ENCODE measurements at places on chromosomes 2 and 18.

DNA sequence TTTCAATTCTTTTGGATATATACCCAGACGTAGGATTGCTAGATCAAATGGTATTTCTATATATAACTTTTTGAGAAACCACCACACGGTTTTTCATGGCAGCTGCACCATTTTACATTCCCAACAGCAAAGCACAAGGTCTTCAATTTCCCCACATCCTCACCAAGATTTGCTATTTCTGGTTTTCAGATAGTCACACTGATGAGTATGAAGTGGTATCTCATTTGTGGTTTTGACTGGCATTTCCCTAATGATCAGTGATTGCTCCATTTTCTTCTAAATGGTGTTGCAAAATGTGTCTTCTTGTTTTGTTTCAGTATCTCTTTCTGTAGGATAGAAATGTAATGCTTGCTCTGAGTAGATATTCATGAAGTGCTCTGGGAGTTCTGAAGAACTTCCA is 52.0 kb downstream of the ANKRD44 start:
- no peak for DNase-seq

GRCh38 chr2:23427350-23427749 is 42.4 kb downstream of the KLHL29 start:
- no peak for DNase-seq

DNA sequence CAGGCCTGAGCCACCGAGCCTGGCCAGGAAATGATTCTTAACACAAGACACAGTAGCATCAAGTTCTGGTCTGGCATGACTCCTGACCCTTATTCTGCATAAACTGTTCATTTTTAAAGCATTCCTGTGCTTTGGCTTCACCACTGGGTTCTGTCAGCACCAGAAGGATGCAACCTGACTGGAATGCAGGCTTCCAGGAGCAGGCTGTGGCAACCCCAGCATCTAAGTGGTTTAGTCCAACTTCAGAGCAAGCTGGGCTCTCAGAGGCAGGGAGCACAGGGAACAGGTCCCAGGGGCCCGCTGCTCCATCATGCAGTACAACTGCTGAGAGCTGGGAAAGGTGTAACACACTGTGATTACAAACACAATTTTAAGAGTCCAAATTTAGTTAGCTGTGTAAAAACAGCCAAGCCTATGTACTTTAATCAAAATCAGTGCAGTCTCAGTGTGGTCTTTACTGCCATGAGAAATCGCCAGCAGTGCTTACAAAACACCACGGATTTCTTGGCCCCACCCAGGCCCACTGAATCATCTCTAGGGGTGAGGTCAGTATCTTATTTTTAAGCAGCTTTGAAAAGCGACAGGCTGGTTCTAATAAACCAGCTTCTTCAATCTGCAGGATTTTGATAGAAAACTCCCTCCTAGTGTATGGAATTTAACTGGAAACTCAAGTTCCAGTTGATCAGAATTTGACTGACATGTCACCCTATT is 44.4 kb upstream of the TMEM182 start:
- no peak for DNase-seq

- DNase-seq, result no peak
These were observed 52.4 kb downstream of the MYO5B start for GRCh38 chr18:50142441-50143120.

GRCh38 chr2:199602271-199602895 is 144.6 kb upstream of the SATB2 start:
- no peak for DNase-seq

GRCh38 chr18:2147476-2148230 is 423.7 kb downstream of the METTL4 start:
- DNase-seq, result no peak

DNA sequence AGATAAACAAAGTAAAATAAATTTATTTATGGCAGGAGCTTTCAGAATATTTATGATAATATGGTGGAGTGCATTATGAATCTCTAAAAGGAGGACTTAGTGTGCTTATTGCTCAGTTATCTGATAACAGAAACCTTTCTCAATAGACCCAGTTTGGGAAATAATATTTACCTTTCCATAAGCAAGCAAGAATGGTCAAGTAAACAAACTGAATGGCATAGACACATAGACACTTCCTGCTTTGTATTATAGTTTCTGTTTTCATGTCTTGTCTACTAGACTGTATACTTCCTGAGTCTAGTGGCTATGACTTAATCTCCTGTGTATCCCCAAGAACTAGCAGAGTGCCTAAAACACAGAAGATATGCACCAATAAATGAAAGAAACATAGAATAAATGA is 87.8 kb downstream of the UPP2 start:
- DNase-seq, result no peak

DNA sequence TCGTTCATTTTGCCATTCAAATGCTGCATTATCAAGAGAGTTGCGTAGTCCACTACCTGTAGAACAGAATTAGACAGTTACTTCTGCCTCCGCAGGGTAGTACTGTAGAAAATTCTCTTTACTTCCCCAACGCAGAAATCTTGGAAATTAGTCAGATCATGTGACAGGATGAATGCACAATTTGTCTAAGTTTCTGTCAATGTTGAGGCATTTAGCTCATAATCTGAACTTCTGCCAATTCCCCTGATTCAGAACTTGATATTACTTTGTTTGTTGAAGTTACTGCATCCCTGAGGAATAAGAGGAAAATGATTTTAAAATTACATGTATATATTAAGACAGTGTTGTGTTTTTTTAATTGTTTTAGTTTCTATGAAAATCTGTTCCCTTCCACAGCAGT is 83.4 kb downstream of the TTC27 start:
- DNase-seq, result no peak

- no peak for DNase-seq
These were observed 380.6 kb downstream of the FBXO15 start for GRCh38 chr18:73766910-73767515.

DNA sequence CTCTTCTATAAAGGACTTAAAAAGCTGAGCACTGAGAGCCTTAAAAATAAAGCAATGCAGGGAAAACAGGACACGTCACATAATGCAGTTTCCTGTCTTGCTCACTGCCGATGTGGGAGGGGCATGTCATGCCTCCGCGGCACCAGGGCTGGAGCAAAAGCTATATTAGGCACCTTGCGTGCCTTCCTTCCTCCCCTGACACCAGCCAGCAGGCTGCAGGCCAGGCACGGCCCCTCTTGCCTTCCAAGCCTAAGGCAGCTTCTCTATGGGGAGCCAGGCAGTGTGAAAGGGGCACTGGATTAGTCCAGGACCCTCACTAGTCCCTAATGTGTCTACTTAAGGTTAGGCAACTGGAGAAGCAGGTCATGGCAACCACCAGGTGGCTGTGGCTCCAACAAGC is 26.3 kb downstream of the MRPL35 start:
- DNase-seq, result no peak

DNA sequence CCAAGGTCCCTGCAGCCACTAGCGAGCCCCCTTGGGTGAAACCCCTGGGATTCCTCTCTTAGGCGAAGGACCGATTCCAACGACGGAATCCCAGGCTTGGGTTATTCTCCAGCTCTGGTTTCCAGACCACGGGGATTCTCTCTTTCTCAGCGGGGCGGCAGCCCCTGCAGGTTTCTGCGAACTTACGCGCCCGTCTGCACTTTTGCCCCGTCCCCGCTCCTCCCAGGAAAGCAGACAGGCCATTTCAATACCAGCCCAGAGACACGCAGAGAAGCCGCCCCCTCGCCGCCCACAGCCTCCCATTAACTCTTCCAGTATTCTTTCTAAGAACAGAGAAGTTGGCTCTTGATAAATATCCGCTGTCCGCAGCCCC is 1.2 kb downstream of the CBLN2 start:
- no peak for DNase-seq

GRCh38 chr2:119415630-119416029 is 16.0 kb upstream of the TMEM37 start:
- no peak for DNase-seq

DNA sequence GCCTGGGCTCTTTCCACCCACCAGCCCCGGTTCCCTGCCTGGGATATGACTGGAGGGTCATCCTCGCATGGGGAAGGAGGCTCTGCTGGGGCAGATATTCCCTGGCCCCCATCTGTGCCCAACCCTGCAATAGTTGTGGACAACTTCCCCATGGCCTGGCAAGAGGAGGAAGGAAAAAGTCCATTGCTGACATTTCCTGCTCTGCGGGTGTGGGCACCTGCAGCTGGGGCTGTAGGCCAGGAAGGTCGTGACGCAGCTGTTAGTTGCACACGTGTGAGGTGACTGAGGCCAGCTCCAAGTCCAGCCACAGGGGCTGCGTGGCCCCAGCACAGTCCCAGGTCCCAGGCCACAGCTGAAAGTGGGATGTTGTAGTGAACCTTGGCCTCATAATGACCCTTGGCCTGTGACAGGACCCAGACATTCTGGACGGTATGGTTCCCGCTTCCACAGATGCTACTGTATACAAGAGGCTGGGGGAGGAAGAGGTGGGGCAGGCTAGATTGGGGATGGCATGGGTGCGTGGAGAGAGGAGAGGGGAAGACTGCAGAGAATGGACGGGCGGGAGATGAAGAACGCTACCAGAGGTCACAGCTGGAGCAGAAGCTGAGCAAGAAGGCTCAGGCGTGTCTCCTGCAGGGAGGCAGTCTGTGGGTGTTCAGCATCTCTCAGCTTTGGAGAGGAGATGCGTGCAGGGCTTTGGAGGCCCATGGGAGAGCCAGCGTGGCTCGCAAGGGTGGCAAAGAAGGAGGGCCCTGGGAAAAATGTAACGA is 22.1 kb downstream of the OTOF start:
- no peak for DNase-seq

DNA sequence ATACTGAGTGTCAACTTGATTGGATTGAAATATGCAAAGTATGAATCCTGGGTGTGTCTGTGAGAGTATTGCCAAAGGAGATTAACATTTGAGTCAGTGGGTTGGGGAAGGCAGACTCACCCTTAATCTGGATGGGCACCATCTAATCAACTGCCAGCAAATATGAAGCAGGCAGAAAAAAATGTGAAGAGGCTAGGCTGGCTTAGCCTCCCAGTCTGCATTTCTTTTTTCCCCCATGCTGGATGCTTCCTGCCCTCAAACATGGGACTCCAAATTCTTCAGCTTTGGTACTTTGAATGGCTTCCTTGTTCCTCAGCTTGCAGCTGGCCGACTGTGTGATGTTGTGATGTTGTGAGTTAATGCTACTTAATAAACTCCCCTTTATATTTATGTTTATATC is 577.4 kb downstream of the CPS1 start:
- no peak for DNase-seq

DNA sequence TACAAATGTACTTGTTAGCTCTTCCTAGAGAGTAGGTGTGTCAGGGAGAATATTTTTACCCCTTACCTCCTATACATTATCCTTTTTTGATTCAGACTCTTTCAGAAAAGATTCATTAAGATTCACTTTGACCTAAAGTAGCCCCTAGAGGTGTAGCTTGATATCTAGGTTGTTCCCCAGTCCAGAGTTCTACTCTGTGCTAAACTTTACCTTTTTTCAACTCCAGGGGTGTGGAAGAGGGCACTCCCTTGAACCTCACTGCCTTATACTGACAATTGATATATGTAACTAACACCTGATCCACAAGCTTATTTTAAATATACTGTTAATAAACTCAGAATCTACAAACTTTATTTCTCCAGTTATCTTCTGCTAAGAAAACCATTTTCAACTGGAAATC is 30.0 kb downstream of the AFTPH start:
- no peak for DNase-seq

GRCh38 chr18:70411876-70412435 is 123.1 kb downstream of the SOCS6 start:
- DNase-seq, result no peak

GRCh38 chr2:39069136-39069515 is 51.7 kb downstream of the SOS1 start:
- no peak for DNase-seq

DNA sequence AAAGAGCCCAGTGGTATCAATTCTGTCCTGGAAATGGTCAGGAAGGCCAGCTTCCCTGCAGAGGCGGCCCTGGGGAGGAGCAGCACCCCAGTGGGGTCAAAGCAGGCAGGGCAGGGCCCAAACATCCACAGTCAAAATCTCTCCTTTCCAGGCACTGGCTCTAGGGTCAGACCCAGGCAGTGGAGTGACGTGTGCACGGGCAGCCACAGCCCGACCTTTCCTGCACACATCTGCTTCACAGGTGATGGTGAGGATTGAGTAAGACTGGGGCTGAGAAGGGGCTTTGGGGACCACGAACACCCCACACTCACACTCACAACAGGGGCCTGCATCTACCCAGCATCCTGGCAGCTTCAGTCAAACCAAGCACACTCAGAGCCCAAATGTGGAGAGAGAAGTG is 97.8 kb upstream of the GLI2 start:
- no peak for DNase-seq

DNA sequence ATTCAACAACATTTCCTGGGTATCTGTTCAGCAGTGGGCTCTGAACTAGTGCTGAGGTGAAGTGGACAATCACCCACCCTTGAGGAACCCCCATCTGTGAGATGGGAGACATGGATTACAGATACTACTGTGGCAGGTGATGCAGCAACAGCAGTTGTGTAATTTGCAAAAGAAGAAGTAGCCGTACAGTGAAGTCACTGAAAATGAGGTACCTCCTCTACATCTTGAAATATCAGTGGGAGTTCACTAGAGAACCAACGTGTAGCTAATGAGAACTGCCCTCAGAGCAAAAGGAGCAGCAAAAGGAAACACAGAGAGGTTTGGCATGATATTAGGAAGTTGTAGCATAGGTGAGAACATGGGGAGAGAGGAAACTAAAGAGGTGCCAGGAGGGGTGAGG is 41.3 kb downstream of the VSNL1 start:
- no peak for DNase-seq

GRCh38 chr2:2879071-2879470 is 498.5 kb downstream of the EIPR1 start:
- no peak for DNase-seq

GRCh38 chr2:66322506-66323260 is 112.2 kb upstream of the MEIS1 start:
- DNase-seq, result no peak

DNA sequence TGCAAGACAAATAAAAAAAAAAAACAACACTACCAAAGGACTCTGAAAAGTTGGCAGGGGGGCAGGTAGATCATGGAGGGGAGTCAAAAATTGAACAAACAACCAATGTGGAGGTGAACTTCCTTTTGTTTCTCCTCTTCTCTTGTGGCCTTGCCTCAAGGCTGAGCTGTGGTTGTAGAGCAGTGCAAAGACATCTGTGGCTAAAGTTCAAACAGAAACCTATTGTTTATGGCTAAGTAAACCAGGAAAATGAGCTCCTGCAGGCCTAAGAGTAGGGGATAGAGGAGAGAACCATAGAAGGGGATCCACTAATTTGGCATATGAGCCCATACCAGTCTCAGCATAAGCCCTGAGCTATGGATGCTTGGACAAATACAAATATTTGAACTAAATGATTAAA is 40.2 kb upstream of the EGR4 start:
- DNase-seq, result no peak

GRCh38 chr2:108263401-108263800 is 23.6 kb downstream of the SULT1C3 start:
- no peak for DNase-seq

- DNase-seq, result no peak
These were observed 7.9 kb upstream of the PDCL3 start for GRCh38 chr2:100554798-100555407.

GRCh38 chr2:9637330-9637729 is 6.5 kb upstream of the YWHAQ start:
- no peak for DNase-seq

- no peak for DNase-seq
These were observed 2.2 kb upstream of the KCNH7 start for GRCh38 chr2:162840598-162841246.
